Stimulated activated CD8-positive, alpha-beta memory T cell treated with anti-CD3 and anti-CD28 coated beads, Interleukin-7, amount 100 ng/mL, for 1 hour (primary cell): ENCODE measurements at places on chromosomes 12 and 14.

DNA sequence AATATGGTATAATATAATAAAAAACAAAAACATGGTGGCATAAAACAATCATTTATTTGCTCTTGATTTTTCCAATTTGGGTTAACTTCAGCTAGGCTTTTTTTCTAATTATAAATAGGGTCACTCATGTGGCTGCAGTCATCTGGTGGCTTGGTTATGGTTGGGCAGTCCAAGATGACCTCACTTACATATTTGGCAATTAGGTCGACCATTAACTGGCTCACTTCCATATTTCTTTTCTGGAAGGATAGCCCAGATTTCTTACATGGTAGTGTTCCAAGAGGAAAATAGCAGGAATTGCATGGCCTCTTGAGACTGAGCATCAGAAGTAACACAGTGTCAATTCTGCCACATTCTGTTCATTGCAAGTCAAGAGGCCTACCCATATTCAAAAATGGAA, 153.4 kb downstream of the FUT8 start:
- DNase-seq = no peak

DNA sequence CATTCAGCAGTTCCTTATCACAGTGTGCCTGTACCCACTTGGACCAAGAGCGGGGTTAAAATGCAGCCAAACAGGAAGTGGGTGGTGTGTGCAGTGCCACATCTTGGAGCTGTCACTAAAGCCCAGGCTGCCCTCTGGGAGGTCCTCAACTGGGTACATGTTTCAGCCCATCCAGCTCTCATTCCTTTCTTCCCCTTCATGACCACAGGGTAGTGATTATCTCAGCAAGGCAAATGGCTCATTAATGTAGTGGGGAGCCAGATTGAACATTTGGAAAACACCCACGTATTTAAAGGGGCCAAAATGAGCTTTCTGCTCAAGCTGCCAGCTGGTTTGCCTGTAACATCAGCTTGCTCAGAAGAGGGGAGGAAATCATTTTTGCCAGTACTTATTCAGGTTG, 210.8 kb upstream of the BTG1 start:
- DNase-seq = no peak

DNA sequence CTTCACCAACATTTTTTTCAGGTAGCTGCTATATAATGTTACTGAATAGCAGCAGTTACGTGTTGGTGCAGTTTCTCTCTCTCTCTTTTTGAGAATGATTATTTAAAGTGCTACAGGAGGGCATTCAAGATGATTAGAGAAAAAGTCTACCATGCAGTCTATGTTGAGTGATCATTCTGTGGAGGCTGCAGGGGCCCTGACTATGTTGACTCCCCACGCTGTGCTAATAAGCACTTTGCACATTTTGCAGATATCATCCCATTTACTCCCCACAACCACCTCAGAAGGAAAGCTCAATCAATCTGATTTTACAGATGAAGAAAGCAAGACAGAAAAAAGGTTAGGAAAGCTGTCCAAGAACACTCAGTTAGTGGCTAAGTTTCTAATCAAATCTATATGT, 87.8 kb downstream of the RTN1 start:
- no peak for DNase-seq

GRCh38 chr12:66296176-66296683, 6.1 kb upstream of the HELB start:
- no peak for DNase-seq

GRCh38 chr12:25824734-25825133, 133.7 kb upstream of the RASSF8 start:
- no peak for DNase-seq

DNA sequence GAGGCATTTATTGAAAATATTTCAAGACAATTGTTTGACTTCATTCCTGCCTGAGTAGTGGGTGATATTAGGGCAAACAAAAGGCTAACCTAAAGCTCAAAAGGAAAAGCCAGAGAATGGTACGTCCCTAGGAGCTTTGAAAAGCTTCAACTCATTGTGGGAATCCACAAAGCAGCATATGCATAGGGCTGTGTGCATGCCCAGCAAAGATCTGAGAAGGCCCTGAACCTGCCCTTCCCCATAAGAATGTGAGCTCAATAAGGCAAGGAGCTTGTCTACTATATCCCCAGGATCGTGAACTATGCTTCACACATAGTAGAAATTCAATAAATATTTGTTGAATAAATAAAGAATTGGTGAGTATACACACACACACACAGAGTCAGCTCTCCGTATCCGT, 19.1 kb upstream of the RAD52 start:
- no peak for DNase-seq

DNA sequence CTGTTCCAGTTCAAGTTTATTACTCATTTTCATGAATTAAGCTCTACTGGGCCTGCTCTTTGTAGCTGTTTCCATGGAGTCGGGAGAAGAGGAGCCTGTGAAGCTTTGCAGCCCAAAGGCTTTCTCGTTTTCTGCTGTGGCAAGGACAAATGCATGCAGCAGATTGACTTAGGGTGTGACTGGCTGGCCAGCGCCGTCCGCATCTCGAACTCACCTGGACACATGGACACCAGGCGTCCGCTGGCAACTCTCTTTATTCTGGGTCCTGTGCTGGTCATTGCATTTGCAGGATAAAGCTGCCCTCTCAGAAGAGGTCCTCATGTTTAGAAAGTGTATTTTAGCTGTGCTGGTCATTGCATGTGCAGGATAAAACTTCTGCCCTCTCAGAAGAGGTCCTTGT, 350.4 kb downstream of the TMEM121 start:
- no peak for DNase-seq

DNA sequence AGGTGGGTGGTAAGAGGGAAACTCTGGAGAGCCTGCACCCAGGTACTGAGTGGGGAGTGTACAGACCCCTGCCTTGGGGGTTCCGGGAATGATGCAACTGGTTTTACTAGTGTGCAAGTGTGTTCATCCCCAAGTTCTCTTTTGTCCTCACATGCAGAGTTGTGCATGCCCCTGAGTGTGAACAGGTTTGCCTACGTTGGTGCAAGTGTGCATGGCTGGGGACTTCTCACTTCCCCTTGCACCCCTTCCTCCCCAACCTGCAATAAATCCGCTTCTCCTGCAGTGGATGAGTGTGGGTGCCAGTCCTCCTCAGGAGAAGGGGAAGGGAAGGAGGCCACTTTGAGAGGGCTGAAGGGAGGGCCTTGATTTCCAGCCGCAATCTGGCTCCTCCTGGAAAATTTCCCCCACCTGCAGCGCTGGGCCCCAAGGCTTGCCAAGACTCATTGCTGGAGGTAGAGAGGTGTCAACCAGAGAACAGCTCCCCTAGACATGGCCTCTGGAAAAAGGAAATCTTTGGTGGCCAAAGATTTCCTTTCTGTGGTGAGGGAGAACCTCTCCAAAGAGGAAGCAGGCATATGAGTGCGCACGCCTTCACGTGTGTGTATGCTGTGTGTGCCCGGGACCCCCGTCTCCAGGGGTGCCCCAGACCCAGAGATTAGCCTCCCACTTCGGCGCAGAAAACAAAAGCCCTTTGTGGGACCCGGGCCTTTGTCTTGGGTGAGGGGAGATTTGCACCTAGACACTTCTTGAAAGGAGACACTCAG, 5.5 kb downstream of the AQP2 start:
- DNase-seq = no peak

GRCh38 chr14:73712540-73713180, 1.5 kb downstream of the PNMA1 start:
- no peak for DNase-seq

DNA sequence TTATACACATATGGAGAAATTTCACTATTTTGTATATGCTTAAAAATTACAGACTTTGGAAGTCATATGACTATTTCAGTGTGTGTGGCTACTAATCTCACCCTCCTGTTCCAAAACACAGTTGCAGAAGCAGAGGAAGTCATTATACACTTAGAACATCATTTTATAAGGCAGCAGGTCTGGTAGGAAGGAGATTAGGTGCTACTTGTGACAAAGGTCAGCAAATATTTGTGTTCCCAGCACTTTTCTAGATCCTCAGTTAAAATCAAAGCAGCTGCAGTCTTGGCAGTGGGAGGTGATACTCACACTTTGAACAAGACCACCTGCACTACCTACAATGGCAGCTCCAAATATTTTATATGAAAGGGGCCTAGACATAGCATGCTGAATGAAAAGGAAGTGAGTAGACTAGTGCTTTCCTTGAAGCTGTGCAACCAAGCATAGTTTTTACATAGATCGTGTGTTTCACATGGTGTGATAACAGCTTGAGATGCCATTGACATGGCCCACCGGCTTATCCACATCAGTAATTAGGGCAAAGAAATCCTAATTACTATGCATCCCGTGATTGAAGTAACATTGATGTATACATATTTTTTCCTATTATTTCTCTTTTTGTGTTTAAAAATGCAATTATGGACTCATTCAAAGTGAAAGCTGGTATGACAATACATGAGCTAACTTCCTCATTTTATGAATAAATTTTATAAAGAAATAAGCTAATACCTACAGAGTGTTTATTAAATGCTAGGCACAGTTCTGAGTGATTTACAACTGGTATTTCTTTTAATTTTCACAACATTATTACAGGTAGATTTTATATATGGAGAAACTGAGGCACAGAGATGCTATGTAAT, 5.3 kb downstream of the GYS2 start:
- no peak for DNase-seq

DNA sequence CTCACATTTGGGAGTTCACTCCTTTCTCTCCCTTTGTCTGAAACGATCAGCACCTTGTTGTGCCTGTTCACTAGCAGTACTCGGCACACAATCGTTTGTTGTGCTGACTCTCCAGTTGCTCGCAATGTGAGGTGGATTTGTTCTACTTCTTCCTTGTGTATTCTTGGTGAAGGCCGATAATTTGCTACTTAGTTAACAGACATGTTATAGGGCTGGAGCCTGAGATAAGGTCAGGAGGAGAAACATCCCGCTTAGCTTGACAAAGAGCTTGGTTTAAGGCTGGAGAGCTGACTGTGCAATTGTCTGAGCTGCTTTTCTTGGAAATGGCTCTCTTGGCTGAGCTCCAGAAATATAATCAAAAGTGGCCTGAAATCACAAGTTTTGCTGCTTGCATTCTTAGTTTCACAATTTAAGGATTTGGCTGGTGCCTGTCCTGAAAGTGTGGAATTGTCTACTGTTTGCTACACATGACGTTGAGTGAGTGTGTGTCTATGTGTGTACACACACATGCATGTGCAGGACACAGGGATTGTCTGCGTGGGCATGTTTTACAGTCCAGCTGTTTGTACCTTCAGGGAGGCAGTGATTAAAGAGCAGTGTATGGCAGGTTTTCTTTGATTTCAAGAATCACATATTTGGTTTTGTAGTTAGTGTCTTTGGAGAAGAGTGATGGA, 77.7 kb downstream of the ARF6 start:
- no peak for DNase-seq

- DNase-seq = no peak
These were observed 435 bp downstream of the FOXM1 start for GRCh38 chr12:2876431-2877046.

DNA sequence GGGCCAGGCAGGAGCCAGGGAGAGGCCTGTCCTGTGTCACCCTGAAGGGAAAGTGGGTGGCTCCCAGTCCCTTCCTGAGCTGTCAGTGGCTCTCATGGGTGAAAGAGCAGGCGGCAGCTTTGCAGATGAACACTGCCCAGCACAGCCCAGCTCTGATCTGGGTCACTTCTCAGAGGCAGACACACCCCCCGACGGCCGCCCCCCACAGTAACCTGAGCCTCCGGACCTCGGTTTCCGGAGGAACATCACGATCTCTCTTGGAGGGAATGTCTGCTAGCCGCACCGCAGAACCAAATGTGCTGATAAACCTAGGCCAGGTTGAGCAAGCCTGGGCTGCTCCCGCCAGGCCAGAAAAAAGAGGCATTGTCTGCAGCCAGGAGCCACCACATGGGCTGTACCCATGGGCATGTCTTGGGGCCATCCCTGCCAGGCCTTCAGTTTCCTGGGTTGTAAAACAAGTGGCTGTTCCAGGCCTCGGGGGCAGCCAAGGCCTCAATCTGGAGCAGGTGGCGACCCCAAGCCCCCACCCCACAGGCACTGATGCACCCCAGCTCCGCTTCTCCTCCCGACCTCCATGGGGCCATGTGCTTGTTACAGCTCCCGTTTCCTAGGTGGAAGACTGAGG, 57.6 kb downstream of the NCOR2 start:
- no peak for DNase-seq

- DNase-seq = no peak
These were observed 27.4 kb downstream of the PTPN11 start for GRCh38 chr12:112446008-112446725.

DNA sequence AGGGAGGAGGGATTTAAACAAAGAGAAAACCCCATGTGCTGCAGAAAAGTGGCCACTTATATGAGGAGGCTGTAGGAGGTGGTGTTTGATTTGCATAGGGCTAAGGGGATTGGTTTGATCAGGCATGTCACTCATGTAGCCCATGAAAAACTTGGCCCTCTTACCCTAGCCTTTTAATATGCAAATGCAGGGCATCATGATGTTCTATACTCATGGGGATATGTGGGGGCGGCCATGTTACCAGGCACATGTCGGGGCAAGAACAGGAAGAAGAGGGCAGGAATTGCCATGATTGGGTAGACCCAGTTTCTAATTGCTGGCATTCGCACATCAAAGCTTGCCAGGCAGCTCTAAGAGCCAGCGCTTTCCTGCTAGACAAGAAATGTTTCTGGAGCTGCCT, 28.8 kb downstream of the KLRK1 start:
- no peak for DNase-seq

- no peak for DNase-seq
These were observed 25.9 kb downstream of the RHOF start for GRCh38 chr12:121767525-121768016.

DNA sequence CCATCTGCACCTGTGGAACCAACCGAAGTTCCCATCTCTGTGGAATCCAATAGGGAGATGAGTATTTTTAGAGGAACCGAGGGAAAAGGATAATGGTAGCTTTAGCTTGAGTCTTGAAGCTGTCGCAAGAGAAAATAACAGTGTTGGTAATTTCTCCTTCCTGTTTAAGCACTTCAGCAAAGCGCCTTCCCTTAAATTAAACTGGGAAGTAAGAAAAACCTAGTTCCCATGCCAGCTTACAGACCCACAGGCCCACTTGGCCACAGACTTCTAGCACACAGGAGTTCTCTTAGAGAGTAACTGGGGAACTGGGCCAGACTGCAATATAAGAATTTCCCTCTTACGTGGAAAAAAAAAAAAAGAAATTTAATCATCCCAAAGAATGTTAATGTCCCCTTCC, 223.8 kb downstream of the EFCAB11 start:
- DNase-seq = no peak

- DNase-seq = no peak
These were observed 59.6 kb downstream of the FBXL14 start for GRCh38 chr12:1534748-1535147.

DNA sequence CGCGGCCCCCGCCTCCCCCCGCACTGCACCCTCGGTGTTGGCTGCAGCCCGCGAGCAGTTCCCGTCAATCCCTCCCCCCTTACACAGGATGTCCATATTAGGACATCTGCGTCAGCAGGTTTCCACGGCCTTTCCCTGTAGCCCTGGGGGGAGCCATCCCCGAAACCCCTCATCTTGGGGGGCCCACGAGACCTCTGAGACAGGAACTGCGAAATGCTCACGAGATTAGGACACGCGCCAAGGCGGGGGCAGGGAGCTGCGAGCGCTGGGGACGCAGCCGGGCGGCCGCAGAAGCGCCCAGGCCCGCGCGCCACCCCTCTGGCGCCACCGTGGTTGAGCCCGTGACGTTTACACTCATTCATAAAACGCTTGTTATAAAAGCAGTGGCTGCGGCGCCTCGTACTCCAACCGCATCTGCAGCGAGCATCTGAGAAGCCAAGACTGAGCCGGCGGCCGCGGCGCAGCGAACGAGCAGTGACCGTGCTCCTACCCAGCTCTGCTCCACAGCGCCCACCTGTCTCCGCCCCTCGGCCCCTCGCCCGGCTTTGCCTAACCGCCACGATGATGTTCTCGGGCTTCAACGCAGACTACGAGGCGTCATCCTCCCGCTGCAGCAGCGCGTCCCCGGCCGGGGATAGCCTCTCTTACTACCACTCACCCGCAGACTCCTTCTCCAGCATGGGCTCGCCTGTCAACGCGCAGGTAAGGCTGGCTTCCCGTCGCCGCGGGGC, at the start of gene FOS:
Gene FOS (plus strand): TSS at position 407 of the 731 bp plus-strand sequence. CDS start 155 bp downstream, at position 562.
- peak; percentile 78 for DNase-seq
